ENCODE measurements at places on chromosomes 11 and 22. TPM values are rescaled to one million over a fixed set of nuclear protein-coding genes. Genes with fewer than 3 reads are reported as not detected.

- H3K27me3 ChIP-seq = peaks cover 5% of the 10 kb centered on the region
- no peaks in the 10 kb centered on the region for H3K36me3 ChIP-seq
- H3K4me3 ChIP-seq = no peak overlapping the region
- peaks cover 3% of the 10 kb centered on the region for H3K4me1 ChIP-seq
- H3K27ac ChIP-seq = peak overlapping the region; percentile 91
Observed at GRCh38 chr11:72683782-72684200, 9.6 kb upstream of the PDE2A start.

DNA sequence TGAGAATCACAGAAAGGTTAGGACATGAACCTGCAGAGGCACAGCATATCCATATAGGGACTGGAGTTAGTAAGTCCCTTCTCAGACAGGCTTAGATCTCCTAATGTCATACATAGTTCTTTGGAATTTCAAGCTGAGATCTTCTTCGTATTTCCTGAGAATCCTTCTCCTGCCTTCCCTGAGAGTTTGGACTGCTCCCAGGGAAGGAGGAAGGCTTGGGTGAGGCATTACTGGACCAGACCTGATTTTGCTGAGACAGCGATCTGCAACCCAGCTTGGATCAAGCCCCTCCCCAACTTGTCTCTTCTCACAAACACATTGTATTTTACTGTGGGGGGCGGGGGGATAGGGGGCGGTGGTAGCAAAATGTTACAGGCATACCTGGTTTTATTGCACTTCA lies 108.5 kb downstream of the TSPAN18 start:
- no peak overlapping the region for H3K4me3 ChIP-seq
- H3K4me1 ChIP-seq = no peaks in the 10 kb centered on the region
- no peak for DNase-seq
- H3K36me3 ChIP-seq = no peaks in the 10 kb centered on the region
- no peak overlapping the region for H3K27ac ChIP-seq

ANKK1 gene
- 1.4 TPM for total RNA-seq

GRCh38 chr11:63445720-63446119 lies 45.2 kb downstream of the PLAAT5 start:
- no peaks in the 10 kb centered on the region for H3K36me3 ChIP-seq
- no peak overlapping the region for H3K27ac ChIP-seq
- H3K4me1 ChIP-seq = no peaks in the 10 kb centered on the region
- DNase-seq = no peak
- no peak overlapping the region for H3K4me3 ChIP-seq

DNA sequence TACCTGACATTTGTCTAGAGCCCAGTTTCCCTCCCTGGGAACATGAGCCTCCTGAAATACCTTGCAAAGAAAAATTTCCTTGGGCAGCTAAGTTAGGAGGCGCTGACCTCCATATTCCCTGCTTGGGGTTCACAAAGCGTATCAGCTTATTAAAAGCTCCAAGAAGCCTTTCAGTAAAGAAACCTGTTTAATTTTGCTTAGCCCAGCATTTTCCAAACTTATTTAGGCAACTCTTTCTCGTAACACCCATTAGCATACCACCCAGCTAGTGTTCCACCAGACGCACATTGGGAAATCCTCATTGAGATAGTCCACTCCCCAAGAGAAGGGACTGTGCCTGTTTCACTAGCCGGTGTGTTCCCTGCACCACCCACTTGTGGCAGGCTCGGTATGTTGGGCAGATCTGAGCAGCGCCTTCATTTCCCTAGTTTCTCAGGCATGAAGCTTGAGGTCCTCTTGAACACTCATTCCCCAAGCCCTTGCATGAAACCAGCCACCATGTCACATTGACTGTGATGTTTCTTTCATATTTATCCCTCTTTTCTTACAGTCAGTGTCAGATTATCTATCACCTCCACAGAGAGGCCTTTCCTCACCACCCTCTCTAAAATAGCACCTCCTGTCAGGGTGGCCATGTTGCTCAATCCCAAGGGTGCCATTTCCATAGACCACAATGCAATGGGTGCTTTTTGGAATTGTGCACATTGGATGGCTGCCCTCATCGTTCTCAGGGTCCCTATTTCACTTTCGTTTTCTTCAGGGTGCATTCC lies 12.5 kb upstream of the ELF5 start:
- no peak for DNase-seq
- H3K27me3 ChIP-seq = no peaks in the 10 kb centered on the region
- no peak overlapping the region for H3K4me3 ChIP-seq
- H3K4me1 ChIP-seq = no peaks in the 10 kb centered on the region
- H3K27ac ChIP-seq = no peak overlapping the region
- no peaks in the 10 kb centered on the region for H3K36me3 ChIP-seq

PACSIN2 gene
- 43.8 TPM for total RNA-seq

- DNase-seq = no peak
- no peaks in the 10 kb centered on the region for H3K4me1 ChIP-seq
- H3K36me3 ChIP-seq = no peaks in the 10 kb centered on the region
- no peaks in the 10 kb centered on the region for H3K27me3 ChIP-seq
- no peak overlapping the region for H3K27ac ChIP-seq
Observed at GRCh38 chr22:30486661-30487115, 14.9 kb upstream of the SEC14L3 start.

HYLS1 gene
- 6.9 TPM for total RNA-seq

INPP5J gene
- 15.2 TPM for total RNA-seq

- DNase-seq = no peak
- peaks cover 33% of the 10 kb centered on the region for H3K27me3 ChIP-seq
- no peaks in the 10 kb centered on the region for H3K4me1 ChIP-seq
- H3K4me3 ChIP-seq = peak within 1 kb of the TSS; percentile 32
Observed at GRCh38 chr11:94400839-94401772, at the start of gene GPR83. Gene GPR83 (minus strand): TSS chr11:94401419. CDS start chr11:94401247, 172 bp downstream.

DNA sequence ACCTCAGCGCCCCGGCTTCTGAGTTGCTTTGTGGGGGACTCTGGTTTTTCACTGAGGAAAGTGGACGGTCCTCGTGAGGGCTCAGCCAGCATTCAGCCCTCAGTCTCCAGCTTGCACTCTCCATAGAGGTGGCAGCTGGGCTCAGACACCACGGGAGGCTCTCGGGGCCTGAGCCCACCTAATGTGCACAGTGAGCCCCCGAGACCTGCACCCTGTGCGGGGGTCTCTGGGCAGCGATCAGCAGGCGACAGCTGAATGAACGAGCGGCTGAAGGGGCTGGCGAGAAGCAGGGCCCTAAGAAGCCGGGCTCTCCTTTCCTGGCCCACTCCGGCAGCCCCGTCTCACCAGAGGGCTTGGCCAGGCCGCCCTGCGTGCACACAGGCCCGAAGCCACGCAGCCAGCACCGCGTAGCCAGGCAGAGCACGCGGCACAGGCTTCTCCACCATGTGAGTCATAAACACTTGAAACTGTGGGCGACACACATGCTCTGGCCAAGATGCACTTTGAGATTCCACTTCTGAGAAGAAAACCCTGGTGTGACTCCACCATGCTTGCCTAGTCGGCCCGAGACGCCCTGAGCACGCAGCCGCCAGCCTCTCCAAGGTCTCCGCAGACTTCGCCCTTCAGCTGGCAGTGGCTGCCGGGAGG lies 28.0 kb downstream of the TOLLIP start:
- no peaks in the 10 kb centered on the region for H3K36me3 ChIP-seq
- H3K27ac ChIP-seq = no peak overlapping the region
- no peak overlapping the region for H3K4me3 ChIP-seq
- no peaks in the 10 kb centered on the region for H3K27me3 ChIP-seq
- H3K4me1 ChIP-seq = no peaks in the 10 kb centered on the region

CBX7 gene
- total RNA-seq = 57.1 TPM

- H3K27ac ChIP-seq = no peak overlapping the region
- no peaks in the 10 kb centered on the region for H3K4me1 ChIP-seq
- no peaks in the 10 kb centered on the region for H3K36me3 ChIP-seq
- no peaks in the 10 kb centered on the region for H3K27me3 ChIP-seq
- no peak overlapping the region for H3K4me3 ChIP-seq
- no peak for DNase-seq
Observed at GRCh38 chr11:20355221-20356219, 8.0 kb upstream of the HTATIP2 start.
